ENCODE measurements at places on chromosomes 3 and 15.

- DNase-seq: no peak
Measured at GRCh38 chr15:94230431-94230882, 904 bp upstream of the MCTP2 start.

DNA sequence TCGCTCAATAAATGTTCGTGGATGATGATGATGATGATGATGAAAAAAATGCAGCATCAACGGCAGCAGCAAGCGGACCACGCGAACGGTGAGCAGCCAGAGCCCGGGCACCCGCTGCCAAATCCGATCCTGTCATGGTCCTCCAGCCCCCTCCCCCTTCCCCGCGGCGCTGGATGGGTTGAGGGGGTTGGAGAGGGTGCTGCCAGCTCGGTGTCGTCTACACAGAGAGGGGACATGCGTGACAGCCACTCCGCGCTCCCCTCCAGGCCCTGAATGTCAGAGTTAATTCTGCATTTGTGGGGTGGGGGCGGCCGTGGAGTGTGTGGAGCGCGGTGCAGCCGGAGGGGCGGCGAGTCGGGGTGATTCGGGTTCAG, 722 bp downstream of the CACNA1D start:
- DNase-seq: no peak

DNA sequence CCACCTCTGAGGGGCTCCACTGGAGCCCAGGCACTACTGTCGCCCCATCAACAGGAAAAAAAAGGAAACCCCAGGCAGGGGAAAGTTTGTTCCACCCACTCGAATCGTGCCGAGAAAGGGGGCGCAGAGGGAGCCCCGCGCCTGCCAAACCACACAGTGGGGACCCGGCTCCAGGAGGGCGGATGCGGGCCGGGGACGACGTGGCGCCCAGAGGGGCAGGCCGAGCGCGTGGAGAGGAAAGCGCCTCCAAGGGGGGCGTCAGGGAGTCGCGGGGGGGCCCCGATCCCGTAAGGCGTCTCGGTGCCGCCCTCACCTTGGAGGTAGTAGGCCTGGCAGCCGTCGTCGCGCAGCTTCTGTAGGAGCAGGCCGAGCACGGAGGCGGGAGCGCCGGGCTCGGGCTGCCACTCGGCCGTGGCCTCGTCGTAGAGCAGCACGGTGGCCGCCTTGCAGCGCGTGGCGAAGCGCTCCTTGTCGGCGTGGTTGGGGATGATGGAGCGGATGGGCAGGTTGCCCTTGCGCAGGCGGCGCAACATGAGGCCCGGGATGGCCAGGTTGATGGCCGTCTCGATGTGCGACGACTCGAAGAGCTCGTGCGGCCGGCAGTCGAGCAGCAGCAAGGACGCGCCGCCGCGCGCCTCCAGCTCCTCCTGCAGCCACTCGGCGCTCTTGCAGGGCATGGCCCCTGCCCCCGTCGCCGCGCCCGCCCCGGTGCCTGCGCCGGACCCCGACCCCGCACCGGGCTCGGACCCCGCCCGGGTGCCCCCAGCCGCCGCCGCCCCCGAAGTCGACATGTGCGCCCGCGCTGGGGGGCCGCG, 627 bp downstream of the DUSP7 start:
- DNase-seq: peak; percentile 42

DNA sequence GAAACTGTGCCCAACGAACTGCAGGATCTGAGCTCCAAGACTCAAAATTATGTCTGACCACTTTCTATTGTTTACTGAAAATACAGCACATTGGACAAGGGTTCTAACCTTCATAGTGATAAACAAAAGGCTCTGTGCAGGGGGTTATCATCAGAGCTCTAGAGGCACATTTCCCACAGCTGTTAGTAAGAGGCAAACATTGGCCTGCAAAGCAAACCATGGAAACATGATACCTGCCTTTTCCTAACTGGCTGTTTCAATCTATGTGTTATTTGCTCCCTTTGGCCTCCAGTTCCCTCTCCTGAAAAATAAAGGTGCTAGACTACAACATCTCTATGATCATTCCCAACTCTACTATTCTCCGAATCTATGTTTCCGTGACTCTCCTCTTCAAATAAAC, 159.7 kb upstream of the ARHGEF26 start:
- no peak for DNase-seq

DNA sequence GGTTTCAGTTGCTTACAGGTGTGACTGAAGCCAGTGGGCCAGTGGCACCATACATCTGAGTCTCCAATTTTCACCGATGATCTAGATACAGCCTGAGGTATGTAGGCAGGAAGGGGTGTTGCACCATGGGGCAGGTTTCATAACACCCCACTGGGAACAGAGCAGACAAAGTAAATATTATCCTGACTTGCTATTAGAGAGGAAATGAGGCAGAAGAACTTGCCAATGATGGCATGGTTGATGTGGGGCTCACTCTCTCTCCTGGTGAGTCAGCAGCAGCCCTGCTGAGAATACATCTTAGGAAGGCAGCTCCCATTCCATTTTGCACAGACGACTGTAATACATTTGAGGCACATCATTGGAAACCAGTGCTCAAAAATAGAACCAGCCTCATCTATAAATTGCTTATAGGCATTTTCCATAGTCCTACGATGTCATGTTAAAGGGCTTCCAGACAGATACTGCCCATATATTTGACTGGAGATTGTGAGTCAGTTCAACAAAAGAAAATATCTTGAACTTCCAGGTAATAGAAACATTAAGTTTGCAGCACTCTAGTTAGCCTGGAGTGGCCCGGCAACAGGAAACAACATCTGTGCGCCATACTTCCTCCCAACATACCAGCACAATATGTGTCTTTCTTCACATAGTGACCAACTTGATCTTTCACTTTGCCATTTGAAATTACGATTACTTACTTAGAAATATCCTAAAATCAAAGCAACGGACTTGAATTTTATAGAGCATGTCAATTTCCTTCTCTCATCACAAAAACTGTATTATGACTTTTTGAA, 175.5 kb downstream of the NECTIN3 start:
- DNase-seq: no peak

DNA sequence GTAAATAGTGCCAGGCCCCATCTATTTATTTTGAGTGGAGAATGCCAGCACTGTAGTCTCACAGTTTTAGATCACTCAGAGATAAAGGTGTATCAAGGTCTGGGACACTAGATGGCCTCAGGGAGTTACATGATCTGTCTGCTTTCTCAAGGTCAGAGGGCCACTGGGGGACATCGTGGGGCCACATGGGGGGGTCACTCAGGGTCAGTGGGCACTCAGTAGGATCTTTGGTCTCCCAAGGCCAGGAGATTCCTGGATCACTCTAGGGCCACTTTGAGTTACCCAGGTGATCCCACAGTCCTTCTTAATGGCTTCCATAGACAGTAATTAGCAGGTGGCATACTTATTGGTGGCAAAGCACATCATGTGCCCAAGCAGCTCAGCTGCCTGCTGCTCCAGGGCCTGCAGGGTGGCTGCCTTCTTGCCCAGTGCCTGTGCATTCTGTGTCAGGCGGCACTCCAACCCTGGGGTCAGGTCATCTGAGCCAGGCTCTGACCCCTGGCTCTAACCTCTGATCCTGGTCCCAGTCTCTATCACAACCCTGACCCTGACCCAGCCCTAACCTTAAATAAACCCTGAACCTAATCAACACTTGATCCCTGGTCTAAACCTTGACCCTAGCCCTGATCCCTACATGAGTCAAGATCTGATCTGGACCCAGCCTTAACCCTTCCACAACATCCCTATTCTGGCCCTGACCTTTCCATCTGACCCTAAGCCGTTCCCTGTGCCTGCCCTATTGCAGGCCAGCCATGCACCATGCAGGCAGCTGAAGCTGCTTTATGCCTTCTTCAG, 1.8 kb upstream of the LAMB2 start:
- DNase-seq: no peak

DNA sequence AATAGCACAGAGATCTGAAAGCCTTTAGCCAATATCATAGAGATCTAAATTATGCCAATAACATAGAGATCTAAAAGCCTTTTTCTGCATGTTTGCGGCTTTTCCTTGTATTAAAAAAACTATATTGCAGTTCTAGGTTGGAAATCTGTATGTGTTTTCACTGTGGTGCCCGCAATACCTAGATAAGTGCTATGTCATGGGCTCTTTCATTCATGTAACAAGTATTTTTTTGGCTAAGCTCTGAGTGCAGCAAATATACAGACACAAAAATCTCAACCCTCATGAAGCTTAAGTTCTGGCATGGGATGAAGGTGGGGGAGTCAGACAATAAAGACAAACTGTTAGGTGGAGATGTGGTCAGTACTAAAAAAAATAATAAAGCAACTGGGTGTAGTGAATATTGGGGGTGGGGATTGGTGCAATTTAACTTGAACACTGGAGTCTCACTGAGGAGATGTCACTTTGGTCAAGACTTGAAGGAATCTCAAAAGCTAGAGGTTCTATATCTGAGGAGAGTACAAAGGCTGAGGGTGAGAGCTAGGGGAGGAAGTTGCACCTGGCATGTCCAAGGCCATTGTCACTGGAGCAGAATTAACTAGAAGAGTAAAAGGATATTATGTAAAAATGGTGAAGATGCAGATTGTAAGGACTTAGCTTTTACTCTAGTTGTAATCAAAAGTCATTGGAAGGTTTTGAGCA, 973 bp downstream of the BUB1B start:
- DNase-seq: no peak

DNA sequence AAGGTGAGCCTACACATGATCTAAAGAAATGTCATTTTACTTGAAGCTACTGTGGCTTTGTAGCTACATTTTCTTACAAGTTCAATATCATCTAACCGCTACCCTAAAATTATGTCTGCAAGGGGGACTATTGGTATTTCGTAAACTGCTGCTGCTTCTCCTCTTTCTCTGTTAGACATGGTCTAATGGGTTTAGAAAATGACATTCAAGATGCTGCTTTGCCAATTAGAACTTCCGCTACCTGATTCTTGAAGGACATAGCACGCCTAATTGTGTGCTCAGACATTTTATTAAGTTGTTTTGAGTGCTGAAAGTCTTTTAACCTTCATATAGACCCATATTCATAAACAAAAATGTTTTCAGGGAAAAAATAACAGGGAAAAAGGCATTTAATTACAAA, 283.7 kb upstream of the ICE2 start:
- DNase-seq: no peak

GRCh38 chr3:136187868-136188267, 8.3 kb downstream of the MSL2 start:
- DNase-seq: no peak

DNA sequence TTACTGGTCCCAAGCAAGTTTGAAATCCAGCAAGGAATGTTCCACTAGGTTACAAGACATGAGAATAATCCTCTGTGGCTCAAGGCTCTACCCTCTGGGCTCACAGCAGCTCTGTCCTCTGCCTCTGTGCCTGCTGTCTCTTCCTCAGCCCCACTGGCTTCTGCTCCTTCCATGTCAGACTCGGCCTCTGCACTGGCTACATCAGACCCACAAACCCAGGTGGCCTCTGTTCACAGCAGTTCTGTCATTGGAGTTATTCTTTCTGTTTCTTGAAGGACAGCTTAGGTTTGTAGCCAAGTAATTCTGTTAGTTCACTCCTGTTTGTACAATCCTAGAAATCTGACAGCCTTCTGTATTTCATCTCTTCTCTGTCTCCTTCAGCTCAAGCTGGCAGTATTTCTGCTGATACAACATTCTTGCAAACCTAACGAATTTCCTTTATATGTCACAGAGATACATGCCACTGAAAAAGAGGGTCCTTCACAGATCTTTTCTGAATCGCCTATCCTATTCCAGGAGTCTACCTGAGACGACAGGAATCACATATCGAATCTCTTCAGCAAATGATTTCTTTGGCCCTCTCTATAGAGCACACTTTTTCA, 227.8 kb upstream of the PLSCR5 start:
- no peak for DNase-seq

GRCh38 chr3:12954891-12955650, 113.7 kb upstream of the RPL32 start:
- peak; percentile 40 for DNase-seq

DNA sequence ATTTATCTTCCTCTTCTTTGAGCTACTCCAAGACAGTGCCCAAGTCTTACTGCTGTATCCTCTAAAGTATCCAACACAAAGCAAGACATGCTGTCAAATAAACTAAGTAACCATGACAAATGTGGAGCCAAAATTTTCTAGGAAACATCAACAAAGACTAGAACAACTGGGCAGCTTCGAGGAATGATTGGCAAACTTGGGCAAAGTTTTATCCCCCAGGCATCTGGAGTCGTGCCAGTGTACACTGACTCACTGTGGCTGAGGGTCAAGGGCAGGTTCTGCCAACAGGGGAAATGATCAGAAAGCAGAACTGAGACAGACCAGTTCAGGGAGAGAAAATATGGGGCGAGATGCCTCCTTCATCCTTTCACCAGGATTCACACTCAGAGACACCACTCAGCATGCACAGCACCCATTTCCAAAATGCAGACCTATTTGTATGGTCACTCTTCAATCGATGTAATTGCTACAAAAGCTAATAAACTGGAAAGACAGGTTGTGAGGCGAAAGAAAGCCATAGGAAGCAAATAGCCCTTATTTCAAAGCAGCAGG, 65.8 kb downstream of the MB21D2 start:
- no peak for DNase-seq

DNA sequence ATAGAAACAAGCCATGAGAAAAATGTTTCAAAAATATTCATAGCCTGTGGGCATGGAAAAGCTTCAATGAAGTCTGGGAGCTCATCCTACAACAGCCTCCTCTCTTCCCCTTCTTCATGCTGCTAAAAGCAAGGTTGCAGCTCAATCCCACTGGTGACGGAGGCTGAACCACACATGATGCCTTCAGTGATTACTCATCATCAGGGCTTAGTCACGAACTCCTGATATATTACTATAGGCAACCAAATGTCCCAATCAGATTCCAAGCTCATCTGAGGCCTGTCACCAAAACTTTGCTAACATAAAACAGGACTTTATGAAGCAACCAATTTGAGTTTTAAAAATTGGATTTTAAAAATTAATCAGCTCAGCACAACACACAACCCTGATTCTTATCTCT, 24.0 kb upstream of the SLC24A5 start:
- no peak for DNase-seq

DNA sequence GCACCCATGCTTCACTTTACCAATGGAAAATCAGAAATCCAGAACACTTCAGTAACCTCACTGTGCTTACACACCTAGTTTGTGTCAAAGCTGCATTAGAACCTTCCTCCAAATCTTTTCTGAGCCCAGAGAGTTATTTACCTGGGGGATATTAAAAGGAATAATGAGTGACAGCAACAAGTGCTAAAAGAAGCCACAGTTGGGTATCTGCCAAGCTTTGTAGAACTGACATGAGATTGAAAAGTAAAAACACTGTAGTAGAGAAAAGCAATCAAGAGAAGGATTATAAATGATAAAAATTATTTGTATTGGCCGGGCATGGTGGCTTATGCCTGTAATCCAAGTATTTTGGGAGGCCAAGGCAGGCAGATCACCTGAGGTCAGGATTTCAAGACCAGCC, 8.8 kb upstream of the TBC1D23 start:
- DNase-seq: no peak
